ENCODE measurements at places on chromosomes 13 and 19. TPM values are rescaled to one million over a fixed set of nuclear protein-coding genes. Genes with fewer than 3 reads are reported as not detected.

DNA sequence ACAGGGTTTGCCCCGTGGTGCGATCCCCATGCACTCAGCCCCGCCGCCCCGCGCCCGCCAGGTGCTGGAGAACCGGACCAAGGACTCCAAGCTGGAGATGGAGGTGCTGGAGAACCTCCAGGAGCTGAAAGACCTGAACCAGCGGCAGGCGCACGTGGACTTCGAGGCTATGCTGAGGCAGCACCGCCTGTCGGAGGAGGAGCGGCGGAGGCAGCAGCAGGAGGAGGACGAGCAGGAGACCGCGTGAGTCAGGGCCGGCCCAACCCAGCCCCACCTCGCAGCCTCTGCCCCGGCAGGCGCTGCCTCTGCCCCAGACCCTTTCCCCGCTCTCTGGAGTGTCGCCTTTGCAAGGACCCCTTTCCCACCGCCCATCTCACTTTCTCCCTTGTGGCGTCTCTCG lies 11.3 kb downstream of the YJU2 start:
- DNase-seq, result no peak

- peak; percentile 28 for DNase-seq
Measured at GRCh38 chr13:106612688-106613087, 44.8 kb upstream of the ARGLU1 start.

ZNF101 gene
- total RNA-seq, result 14.5 TPM

CEBPA gene
- 1.4 TPM for total RNA-seq

DNA sequence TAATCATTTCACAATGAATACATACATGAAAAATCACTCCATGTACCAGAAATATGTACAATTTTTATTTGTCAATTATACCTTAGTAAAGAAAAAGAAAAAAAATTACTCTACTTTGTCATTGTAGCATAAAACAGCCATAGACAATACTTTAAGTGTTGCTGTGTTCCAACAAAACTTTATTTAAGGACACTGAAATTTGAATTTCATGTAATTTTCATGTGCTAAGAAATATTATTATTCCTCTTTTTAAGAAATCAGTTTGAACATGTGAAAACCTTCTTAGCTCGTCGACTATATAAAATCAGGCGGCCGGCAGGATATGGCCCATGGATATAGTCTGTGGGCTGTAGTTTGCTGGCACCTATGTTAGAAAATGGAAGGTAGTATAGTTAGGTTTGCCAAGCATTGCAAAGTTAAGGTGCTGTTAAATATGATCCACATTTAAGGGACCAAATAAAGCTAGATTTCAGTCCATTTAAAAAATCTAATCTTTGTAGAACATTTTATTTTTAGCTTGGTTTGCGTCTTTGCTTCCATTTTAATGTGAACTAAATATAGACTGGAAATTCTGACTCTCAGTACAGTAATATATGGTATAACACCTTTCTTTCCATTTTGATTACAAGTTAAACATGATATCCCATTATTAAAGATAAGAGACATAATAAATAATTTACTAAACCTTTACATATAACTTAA lies 6.5 kb downstream of the DGKH start:
- no peak for DNase-seq

NOVA2 gene
- total RNA-seq, result not detected

- peak; percentile 72 for DNase-seq
Measured at GRCh38 chr19:18789883-18790565, 1.1 kb downstream of the COMP start.

ZNF493 gene
- total RNA-seq, result 5.5 TPM

DYRK1B gene
- 16.0 TPM for total RNA-seq

DNA sequence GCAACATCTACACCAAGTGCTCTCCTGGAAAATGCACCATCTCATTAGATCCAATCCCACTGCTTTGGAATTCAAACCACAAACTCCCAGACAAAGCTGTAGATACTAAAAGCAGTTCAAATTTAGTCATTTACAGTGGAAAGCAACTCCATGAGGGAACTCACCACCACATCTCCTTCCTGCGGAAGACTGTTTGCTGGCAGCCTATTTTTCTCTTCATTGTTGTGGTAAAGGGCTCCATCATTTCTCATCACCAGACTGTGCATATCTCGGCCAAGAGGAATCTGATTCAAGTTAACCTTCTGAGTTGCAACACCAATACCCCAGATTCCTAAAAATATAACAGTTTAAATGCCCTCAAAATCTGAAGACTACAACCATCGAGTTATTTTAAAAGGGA lies 8.4 kb downstream of the SPRYD7 start:
- no peak for DNase-seq

GRCh38 chr19:5595745-5596144 lies 26.8 kb downstream of the SAFB2 start:
- DNase-seq, result no peak

DNA sequence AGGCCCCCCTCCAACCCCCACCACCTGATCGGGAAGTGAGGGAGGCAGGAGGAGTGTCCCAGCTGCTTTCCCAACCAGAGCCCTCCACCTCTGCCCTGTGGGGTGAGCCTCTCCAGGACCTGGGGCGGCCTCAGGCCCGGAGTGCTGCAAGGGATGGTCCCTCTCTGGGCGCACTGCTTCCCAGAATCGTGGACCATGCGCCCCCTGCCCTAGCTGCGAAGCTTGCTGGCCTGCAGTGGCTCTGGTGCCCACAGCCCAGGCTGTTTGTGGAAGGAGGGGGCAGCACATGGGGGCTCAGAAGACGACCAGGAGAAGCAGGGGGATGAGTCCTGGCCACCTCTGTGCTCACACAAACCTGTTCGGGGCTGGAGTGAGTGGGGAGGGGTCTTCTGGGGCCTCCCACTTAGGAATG lies 33.6 kb downstream of the CEBPG start:
- DNase-seq, result no peak

DNA sequence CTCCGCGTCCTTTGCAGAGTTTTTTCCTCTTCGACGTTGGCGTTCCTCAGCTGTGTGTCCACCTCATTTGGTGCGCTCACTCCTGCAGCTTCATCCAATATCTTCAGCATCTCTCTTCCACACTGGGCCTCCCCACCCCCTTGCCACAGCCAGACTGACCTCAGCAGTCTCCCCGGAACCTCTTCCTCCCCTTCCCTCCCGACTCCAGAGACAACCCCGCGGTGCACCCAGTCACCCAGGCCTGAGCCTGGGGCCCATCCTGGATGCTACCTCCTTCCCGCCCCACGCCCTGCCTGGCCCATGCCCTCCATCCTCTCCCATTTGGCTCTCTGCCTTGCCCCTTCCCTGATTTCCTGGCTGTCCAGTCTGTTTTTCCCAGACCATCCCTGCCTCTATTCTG lies 8.1 kb upstream of the C5AR2 start:
- DNase-seq, result no peak

TNFSF9 gene
- total RNA-seq, result 10.0 TPM

- no peak for DNase-seq
Measured at GRCh38 chr19:28258829-28259228, 954.1 kb downstream of the UQCRFS1 start.

PDX1 gene
- not detected for total RNA-seq

GRCh38 chr13:59568306-59568705 lies 595.4 kb downstream of the DIAPH3 start:
- peak; percentile 67 for DNase-seq

DNA sequence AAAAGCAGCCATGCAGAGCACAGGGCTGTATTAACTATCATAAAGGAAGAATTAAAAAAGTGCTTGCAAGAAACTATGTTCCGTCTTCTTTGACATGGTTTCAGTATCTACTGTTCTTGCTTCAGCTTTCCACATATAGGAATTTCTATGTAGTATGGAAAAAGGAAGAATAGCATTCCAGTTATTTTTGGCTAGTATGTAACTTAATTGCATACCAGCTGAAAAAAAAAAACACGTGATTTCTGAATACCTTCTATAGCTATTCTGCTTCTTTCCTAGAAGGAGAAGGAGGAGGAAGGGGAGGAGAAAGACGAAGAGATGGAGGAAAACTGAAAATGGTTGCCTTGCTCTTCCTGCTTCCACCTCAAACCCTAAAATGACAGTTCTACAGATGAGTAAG lies 619.0 kb downstream of the KCTD12 start:
- no peak for DNase-seq

DNA sequence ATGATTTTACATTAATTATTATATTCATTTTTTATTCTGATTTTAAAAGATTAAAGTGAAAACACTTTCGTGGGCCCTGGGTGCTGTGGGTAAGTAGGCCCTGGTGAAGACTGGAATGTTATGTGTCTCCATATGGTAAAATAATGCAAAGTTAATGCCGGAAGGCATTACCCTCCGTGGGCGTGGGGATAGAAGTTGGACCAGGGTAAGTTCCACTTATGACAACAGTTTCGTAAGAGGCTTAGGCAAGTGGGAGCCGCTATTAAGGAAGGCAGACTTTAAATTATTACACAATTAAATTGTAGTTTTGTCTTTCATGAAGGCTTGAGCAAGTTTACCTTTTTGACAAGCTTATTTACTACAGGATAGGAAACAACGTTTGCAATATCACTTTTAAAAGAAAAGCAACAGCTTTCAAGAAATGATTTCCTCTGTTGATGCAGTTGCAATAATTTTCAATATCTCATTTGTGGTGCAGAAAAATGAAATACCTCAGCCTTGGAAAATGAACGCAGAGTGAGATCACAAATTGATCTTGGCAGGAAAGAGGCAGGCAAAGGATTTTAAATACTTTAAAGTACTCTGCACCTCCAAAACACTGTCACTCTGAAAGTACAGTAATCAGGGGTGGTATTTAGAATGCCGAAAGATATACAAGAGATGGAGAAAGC lies 310.6 kb downstream of the DCT start:
- peak; percentile 84 for DNase-seq

APOC1 gene
- total RNA-seq, result 5.5 TPM

GRCh38 chr13:91142572-91142971 lies 204.9 kb upstream of the MIR17HG start:
- DNase-seq, result no peak

DNA sequence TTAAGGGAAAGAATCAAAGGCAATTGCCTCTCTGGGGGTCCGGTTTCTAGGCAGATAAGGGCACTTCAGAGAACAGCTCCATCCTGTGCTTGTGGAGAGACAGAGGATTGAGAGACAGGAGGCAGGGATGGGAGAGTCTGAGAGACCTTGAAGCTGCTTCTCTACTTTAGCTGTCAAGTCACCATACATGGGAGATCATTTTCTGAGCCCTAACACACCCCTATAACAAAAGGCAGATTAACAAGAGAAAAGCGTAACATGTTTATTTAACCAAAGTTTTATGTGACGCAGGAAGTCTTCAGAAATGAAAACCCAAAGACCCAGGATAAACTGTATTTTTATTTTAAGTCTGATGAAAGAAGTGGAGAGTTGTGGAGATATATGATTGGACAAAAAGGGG lies 48.4 kb downstream of the CBY2 start:
- DNase-seq, result no peak

DNA sequence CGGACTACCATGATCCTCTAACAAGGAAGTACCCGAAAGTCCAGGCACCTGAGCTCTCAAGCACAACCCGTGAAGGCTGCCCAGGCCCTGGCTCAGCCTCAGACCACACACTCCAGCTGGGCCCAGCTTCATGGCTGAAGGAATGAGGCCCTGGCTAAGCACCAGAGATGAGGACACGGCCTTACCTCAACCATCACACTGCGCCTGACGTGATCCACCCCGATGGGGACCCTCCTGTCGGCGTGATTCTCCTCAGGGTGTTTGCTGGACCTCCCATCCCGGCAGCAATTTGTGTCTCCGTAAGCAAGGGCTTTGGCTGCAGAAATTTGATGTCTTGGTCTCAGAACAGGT lies 56.5 kb downstream of the F2RL3 start:
- no peak for DNase-seq

GRCh38 chr13:113418722-113419049 lies 34.6 kb downstream of the ADPRHL1 start:
- DNase-seq, result no peak

KLK2 gene
- not detected for total RNA-seq

DNA sequence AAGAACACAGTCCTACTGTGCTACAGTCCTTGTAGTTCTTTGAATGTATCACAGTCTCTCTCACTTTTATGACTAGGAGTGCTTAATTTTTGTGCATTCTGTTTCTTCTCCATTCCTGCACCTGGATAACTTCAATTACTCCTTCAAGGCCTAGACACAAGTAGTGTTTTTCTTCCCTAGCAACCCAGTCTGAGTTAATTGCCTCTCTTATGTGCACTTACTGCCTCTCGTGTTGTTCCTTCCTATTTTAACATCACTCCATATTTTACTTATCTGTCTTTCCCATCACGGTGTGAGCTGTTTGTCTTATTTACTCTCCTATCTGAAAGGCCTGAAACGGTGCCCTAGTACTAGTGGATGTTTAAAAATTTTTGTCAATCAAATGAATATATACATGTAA lies 101.5 kb downstream of the HS6ST3 start:
- no peak for DNase-seq

OR7A5 gene
- not detected for total RNA-seq

GRCh38 chr19:3370728-3371591 lies 4.6 kb downstream of the NFIC start:
- no peak for DNase-seq

TUBA3C gene
- not detected for total RNA-seq

GRCh38 chr13:27176470-27177410 lies 5.1 kb upstream of the USP12 start:
- no peak for DNase-seq

CADM4 gene
- 28.7 TPM for total RNA-seq

- DNase-seq, result peak; percentile 94
Measured at GRCh38 chr19:40304306-40304705, 19.2 kb upstream of the AKT2 start.

- DNase-seq, result peak; percentile 18
Measured at GRCh38 chr13:32427852-32428580, at the start of gene N4BP2L1. TSS of gene N4BP2L1 (minus strand) at chr13:32428130. CDS start at chr13:32428082, 48 bp downstream.

ZNF835 gene
- 4.6 TPM for total RNA-seq

VSTM2B gene
- total RNA-seq, result not detected

CCDC169 gene
- 14.5 TPM for total RNA-seq

GRCh38 chr19:3178973-3179738 lies 587 bp downstream of the S1PR4 start:
- DNase-seq, result no peak

DNA sequence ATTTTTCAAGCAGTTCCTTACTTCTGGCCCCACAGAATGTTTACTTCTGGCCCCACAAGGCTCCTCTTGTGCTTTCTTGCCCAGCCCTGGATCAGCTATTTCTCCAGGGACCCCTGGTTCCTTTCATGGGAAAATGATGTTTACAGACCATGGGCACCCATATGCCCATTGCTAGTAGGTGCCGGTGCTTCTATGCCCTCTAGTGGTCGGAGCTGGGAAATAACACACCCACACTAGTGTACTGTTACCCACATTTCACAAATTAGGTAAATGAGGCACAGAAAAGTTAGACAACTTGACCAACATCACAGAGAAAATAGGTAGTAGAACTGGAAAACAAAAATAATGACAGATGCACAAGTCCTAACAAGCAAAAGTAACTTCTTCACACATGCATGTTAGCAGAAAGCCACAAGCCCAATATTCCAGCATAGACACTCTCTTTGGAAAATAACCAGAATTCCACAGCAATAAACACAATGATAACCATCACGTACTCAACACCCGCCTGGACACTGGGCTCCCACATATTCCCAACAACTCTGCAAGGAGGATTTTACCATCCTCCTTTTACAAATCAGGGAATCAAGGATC lies 1.3 kb upstream of the CEACAM6 start:
- DNase-seq, result peak; percentile 85
